NCI-H1417 treated with DMSO at 0.1 percent for 48 hours (cell line): ENCODE measurements at places on chromosomes 11 and 22.

GRCh38 chr11:72436661-72437060 is 2.3 kb upstream of the CLPB start:
- no peak for DNase-seq

DNA sequence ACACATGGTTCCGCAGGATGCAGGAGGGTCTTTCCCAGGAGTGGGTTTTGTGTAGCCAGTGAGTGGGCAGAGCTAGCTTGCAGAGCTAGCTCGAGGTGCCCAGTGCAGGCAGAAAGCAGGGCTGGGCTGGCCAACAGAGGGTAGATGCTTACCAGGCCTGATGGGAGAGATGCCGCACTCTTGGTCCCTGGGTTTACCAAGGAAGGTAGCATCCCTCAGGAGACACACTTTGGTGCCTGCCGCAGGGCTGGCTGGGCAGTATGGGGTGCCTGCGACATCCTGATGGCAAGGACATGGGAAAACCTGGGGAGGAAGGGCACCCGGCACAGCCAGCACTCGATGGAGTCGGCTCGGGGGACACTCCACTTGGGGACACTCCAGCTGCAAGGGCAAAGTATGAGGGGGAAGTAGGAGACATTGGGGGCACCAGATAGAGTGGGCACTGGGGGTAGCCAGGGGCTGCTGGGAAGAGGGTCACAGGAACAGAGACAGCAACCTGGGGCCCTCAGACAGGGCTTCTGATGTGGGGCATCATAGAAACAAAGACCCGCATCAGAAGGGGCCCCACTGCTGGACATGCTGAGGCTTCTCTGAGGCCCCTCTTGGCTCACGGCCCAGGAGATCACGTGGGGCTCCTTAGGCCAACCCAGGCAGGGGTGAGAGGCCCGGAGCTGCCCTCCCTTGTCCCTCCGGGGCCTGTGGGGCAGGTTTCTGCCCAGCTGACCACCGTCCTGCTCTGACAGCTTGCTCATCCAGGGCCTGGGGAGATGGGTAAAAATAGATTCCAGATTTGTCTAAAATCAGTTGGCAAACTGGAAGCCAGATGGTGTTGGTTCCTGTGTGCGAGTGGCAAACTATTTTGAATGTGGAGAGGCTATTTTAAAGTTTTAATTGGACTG is 89.8 kb downstream of the MORC2 start:
- no peak for DNase-seq

DNA sequence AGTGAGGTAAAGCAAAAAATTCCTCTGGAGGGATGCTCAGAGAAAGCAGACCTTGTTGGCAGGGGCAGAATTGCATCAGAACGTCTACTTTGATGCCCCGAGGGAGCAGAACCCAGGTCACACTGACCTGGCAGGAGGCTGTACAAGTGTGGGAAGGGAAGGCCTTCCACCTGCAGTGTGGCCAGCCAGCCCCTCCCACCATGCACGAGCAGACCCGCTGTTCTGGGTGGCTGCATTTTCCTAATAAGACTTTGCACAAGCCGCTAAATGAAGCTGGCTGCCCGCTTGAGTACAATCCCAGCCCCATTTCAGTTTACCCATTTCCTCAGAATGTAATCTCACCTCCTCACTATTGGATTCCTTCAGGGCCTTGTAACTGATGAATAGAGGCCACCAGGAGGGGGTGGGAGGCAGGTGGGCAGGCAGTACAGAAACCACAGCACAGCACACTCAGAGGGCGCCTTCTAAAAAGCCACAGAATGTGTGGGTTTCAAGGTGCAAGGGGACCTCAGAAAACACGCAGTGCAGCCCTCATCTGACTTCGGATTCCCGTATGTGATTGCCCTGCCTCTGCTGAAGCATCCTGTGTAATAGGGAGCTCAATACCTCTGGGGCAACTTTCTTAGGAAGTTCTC is 316.6 kb downstream of the OPCML start:
- DNase-seq: no peak

- no peak for DNase-seq
Measured at GRCh38 chr22:22710719-22711531, 66.5 kb downstream of the GGTLC2 start.

DNA sequence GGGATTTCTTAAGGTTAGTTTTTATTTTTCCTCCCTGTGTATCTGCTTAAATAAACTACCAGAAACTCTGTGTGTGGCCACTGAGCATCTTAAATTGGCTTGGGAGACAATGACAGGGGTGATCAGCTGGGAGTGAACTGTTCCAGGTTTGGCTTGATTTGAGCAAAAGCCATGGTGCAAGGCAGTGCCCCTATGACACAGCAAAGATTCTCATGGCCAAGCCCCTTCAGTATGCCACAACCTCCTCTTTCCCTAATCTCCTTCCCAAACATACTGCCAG is 370.5 kb downstream of the SOX6 start:
- DNase-seq: no peak

DNA sequence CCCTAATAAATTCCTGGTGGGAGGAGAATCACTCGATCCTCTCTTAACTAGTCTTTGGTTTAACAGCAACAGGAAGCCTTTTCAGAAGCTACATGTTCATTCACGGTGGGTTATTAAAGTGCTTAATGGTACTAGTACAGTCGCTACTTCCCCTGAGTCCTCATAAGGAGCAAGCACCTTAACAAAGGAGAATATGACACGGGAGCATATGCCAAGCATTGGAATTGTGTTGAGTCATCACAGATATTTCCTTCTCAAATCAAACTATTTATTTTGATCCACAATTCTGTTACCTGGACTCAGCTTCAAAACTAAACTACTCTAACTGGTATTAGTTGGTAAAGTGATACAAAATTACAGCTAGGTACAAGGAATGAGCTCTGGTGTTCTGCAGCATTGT is 177.5 kb upstream of the CTSC start:
- no peak for DNase-seq

DNA sequence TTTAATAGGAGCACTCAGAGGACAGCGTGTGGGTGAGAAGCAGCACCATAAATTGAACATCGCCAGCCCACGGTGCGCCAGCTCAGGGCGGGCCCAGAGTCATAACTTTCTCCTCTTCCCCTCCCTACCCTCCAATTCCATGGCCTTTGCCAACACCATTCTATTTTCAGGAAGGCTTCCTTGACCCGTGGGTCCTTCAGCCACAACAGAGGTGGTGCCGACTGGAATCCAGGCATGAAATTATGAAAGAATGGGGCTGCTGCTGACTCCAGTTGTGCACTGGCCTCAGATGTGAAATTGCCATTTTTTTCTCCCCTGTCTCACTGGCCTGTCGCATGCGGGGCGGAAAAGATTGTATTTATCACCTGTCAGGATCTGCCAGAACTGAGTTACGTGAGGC is 345.9 kb downstream of the MIAT start:
- DNase-seq: no peak

- DNase-seq: no peak
Measured at GRCh38 chr22:26267856-26268255, 98.6 kb downstream of the SEZ6L start.

GRCh38 chr22:36387709-36387958 is 133 bp downstream of the MYH9 start:
- DNase-seq: no peak

GRCh38 chr22:29105468-29105867 is 32.6 kb downstream of the KREMEN1 start:
- DNase-seq: no peak

DNA sequence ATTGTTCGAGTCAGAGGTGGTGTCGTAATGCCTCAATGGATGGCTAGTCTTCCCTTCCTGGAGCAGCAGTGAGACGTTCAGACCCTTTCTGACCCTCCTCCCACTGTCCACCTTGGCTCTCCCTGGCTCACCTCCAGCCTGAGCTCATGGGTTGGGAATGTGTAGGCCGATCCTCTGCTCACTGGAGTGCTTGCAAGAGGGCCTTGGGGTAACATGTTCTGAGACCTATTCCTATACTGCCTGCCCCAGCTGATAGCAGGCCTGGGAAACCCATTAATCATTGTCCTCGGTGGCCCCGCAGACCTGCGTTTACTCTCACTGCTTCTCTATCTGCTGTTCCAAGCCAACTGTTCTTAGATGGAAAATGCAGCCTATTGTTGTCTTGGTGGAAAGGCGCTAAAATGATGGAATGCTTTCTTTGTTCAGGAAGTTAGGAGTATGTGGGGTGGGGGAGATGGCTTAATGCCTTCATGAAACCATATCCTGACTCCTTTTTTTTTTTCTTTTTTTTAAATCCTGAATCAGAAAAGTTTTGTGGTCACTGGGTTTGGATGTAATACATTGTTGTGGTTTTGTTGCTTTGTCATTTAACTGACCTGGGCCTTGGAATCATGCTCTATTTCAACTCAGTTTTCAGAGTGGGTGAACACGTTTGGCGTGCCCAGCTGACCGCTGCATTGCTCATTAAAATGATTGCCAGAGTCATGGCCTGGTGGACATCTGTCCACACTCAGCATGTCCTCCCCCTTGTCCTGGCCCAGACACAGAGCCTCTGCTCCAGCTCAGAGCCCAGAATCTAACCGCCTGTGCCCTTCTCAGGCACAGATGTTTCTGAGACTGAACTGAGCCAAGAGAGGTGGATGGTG is 72.5 kb downstream of the MICAL2 start:
- no peak for DNase-seq

- DNase-seq: no peak
Measured at GRCh38 chr11:134429106-134429505, 17.1 kb upstream of the B3GAT1 start.

- no peak for DNase-seq
Measured at GRCh38 chr22:37212174-37212906, at the start of gene SSTR3. Gene SSTR3 (minus strand): TSS chr22:37212477. CDS start chr22:37207803, 4,674 bp downstream.

- no peak for DNase-seq
Measured at GRCh38 chr11:611001-611996, 4.5 kb downstream of the IRF7 start.

DNA sequence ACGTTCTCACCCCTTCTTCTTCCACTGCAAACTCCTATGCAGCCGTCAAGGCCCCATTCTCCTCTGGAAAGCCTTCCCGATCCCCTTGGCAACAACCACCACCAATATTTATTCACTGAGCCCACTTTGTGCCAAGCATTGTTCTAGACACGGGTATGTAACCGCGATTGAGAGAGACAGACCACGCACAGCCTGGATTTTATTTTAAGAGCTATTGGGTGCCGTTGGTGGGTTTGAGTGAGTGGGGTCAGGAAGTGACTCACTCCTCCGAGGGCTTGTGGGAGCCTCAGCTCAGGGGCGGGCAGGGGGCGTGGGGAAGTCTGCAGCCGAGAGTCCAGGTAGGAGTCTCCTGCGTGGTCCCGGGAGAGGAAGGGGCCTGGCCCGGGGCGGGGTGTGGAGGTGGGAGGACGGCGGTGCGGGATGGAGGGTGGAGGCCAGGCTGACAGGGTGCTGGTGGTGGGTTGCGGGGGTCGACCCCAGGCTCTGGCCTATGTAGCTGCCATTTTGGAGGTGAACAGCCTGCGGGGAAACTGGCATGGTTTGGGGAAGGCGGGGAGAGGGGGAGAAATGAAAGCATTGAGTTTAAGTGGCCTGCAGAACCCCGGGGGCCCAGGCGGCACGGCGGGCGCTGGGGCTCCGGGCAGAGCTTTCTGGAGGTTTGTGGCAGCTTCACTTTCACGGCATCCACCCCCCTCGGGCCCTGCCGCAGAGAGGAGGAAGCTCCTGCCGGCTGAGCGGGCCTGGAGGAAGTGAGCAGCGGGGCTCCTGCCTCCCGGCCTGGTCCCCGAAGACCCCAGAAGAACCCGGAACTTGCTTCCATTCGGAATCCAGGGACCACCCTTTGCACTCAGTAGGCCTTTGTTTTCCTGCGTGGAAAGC is 547 bp downstream of the PARVG start:
- DNase-seq: no peak

GRCh38 chr11:129291546-129291945 is 84.1 kb upstream of the BARX2 start:
- no peak for DNase-seq

DNA sequence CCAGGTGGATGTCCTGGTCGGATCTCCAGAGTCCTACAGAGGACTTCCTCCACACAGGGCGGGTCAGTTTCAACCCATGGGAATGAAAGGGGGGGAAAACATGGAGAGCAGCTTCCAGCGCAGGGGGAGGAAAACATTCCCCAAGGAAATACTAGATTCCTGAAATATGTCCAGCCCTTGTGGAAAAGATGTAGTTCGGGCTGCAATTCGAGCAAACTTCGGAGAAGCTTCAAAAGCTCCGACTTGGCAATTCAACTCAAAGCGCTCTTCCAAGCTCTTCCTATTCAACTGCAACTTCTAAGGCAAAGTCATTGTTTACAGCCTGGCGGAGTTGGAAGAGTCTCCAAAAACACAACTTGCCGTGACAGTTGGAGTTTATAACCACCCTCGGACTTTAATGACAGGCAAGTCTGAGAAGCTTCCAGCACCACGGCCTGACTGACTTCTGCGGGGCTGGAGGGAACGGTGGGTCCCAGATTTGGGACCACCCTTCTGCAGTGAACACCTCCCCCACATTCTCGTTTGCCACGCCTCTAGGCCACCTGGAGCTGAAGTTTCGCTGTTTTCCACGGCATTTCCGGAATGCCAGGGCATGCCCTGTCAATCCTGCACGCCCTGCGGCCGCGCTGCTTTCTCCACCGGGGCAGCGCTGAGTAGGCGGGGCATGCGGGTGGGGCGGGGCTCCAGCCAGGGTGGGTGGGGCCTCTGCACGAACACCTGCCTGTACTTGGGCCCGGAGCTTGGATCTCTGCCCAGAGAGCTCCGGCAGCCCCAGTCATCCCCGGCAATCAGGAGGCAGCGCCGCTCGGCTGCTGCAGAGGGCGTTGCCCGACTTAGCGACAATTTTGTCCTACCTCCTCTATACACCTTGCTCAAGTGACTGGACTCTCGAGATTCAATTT is 49.0 kb upstream of the BIRC3 start:
- peak; percentile 59 for DNase-seq
